NCI-H2081 treated with DMSO at 0.1 percent for 48 hours (cell line): ENCODE measurements at places on chromosomes 4 and X.
A peak's percentile ranks its signal among the peaks of the same experiment; 100 is the strongest.

DNA sequence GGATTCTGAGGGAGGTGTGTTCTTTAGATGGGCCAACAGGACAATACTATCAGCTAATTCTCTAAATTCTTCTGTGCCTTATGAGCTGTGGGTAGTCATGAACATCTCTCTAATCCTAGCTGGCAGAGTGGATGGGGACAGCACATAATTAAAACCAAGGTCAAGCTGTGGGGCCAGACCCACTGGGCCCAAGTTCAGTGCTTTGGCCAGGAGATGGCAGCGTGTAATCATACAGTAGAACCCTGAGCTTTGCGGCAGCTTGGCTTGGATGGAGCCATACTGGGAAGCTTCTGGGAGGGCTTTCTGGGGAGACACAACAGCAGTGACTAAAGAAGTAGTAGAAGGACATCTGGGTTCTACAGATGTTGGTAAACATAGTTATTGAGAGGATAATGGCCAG lies 140.3 kb upstream of the CXCL13 start:
- DNase-seq = no peak

DNA sequence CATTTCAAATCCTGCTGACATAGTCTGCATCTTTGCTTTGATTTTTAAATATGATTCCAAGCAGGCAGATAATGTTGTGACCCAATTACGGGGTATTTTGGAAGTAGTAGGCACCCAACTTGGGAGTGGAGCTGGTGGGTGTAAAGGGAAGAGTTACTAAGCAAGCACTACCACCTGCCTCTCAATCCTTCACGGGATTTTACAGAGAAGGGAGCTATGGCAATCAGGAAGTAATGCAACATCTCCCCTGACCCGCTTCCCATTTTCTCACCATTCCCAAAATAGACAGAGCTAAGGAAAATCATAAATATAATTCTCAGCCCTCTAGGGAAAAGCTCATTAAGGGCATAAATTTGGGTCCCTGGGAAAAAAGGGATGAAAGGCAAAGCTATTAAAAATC lies 9.2 kb downstream of the APBB2 start:
- no peak for DNase-seq

- no peak for DNase-seq
Measured at GRCh38 chr4:64777286-64777685, 368.0 kb upstream of the TECRL start.

GRCh38 chrX:10828640-10829039 lies 208.3 kb upstream of the MID1 start:
- DNase-seq = no peak

DNA sequence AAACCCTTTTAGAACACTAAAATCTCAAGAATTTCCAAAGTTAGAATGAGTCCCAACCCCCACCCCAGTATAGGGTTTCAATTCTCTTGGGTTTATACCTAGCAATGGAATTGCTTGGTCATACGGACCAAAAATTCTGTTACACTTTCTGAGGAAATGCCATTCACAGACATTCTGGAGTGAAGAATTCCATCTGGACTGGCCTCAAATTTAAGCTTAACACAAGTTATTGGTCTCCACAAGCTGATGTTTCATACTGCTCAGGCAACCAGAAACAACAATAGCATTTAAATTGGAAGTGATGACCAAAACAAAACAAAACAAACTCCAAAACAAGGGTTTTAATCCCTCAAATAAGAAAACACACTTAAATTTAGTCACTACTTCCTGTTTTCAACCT lies 51.1 kb downstream of the GPC4 start:
- no peak for DNase-seq

DNA sequence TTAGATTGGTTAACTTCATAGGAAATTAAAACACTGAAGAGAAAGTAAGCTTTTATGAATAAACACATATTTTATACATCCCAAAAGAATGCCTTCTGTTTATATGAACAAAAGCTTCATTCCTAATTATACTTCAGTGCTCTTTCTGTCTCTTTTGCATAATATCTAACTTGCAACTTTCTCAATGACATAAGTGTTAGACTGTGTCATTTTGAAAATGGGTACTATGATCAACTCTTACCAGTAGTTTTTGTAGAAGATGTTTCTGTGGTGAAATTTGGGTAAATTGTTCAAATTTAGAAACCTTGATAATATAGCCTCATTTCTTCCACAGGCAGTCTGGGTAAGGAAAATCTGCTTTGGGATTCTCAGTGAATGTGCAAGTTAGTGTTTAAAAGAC lies 991.4 kb downstream of the CCSER1 start:
- DNase-seq = no peak

- DNase-seq = no peak
Measured at GRCh38 chr4:31793907-31794306, 1073.7 kb downstream of the PCDH7 start.

- DNase-seq = no peak
Measured at GRCh38 chr4:131388277-131388676, 1760.8 kb upstream of the PCDH10 start.

DNA sequence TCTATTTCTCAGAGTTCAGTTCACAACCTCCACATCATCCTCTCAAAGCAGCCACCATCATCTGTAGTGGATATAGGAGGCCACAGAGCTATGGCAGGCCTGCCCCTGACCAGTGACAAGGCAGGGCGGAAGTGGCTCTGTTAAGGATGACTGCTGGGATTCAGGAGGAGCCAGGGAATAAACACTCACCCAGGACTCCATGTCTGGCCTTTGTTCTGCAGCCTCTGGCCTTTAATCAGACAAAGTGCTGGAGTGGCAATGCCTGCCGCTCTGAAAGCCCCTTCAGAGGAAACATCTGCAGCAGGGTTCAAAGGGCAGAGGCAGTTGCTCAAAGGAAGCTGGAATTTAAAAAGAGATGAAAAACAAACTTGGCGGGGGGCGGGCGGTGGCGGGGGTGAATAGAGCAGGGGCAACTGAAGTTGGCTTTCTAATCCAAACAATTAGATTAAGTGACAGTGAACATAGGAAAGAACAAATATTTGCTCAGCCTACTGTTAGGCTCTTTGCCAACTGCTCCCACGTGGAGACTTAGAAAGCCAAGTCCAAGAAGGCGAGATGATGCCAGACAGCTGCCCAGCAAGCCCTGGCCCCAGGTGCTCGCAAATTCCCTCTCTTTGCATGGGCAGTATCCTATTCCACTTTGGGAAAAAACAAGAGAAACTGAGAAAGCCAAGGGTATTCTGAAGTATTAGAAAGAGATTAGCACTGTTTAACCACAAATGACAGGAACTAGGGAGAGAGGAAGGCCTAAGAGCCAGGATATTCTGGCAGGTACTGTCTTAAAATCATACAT lies 5.5 kb downstream of the MPP1 start:
- DNase-seq = peak; percentile 76

- DNase-seq = no peak
Measured at GRCh38 chr4:126710935-126711334, 921.8 kb upstream of the INTU start.
